ENCODE measurements at places on chromosomes 5 and 9. TPM values are rescaled to one million over a fixed set of nuclear protein-coding genes. Genes with fewer than 3 reads are reported as not detected.

The GPBP1 gene
- 108 TPM for total RNA-seq

The C8G gene
- not detected for total RNA-seq

The CNTNAP3 gene
- 10.6 TPM for total RNA-seq

The ISOC1 gene
- 28.5 TPM for total RNA-seq

The DIPK1B gene
- total RNA-seq = 22.3 TPM

The PGM5 gene
- total RNA-seq = 56.6 TPM

The PPP3R2 gene
- total RNA-seq = not detected

The GNA14 gene
- total RNA-seq = 26.3 TPM

The OR2V1 gene
- total RNA-seq = not detected

The CDKN2B gene
- 0.44 TPM for total RNA-seq

The SLC30A5 gene
- total RNA-seq = 62.8 TPM

The ADGRD2 gene
- total RNA-seq = not detected

Measured in thyroid gland (tissue), 4 donors.